Amniotic stem cell (primary cell): ENCODE measurements at places on chromosomes 12 and 14.

GRCh38 chr14:92493492-92493891, 20.1 kb upstream of the RIN3 start:
- DNase-seq = no peak

GRCh38 chr14:60278350-60278749, 29.3 kb downstream of the PPM1A start:
- no peak for DNase-seq

DNA sequence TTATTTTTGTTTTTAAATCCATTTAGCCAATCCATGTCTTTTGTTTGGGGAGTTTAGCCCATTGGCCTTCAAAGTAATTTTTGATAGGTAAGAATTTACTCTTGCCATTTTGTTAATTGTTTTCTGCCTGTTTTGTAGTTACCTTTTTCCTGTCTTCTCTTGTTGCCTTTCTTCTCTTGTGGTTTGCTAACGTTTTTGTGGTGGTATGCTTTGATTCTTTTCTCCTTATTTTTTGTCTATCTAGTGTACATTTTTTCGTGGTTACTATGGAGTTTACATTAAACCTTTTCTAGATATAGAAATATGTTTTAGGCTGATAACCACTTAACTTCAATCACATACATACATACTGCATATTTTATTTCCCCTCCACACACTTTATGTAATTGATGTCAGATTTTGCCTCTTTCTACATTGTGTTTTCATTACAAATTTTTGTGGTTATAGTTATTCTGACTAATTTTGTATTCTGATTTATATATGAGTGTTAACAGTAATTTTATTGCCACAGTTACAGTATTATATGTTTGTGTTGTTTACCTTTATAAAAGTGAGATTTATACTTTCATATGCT, 19.2 kb upstream of the PPP1R12A start:
- no peak for DNase-seq

GRCh38 chr12:12936983-12937491, 14.9 kb downstream of the GPRC5D start:
- DNase-seq = no peak

GRCh38 chr14:47167402-47167801, 508.0 kb downstream of the MDGA2 start:
- no peak for DNase-seq

DNA sequence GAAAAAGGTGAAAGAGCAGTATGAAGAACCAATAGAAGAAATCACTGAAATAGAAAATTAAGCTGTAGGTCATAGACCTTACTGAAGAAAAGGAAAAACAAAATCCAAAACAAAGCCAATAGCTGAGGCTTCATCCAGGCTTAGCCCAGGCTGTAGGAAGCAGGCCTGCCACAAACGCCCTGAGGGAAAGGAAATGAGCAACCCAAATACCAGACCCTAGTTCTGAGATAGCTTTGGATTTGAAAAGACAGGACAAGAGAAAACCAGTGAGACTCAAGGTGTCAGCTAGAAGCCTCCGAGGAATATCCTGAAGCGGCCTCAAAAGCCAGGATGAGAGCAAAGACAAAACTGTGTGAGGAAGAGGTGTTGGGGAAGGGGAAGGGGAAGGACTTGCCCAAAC, 79.2 kb downstream of the FERMT2 start:
- no peak for DNase-seq

GRCh38 chr12:119781804-119782203, 95.3 kb downstream of the CIT start:
- DNase-seq = no peak

DNA sequence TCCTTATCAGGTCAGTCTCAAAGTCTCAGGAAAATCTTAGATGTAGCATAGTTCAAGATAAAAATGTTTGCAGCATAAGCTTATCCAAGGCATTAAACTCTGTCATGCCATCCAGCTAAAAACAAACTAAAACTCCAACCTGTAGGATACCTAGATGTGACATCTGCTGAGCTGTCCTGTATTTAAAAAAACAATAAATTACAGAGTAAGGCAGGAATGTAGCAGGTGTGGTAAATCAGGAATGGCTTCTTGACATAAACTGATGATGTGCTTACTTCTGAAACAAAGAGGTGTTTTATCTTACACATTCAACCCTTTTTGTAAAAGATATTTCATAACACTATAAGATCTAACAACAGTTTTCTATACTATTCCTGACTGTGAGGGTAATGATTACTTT, 30.6 kb upstream of the DLGAP5 start:
- DNase-seq = no peak

- no peak for DNase-seq
Observed at GRCh38 chr12:109630815-109631214, 57.2 kb downstream of the MVK start.

DNA sequence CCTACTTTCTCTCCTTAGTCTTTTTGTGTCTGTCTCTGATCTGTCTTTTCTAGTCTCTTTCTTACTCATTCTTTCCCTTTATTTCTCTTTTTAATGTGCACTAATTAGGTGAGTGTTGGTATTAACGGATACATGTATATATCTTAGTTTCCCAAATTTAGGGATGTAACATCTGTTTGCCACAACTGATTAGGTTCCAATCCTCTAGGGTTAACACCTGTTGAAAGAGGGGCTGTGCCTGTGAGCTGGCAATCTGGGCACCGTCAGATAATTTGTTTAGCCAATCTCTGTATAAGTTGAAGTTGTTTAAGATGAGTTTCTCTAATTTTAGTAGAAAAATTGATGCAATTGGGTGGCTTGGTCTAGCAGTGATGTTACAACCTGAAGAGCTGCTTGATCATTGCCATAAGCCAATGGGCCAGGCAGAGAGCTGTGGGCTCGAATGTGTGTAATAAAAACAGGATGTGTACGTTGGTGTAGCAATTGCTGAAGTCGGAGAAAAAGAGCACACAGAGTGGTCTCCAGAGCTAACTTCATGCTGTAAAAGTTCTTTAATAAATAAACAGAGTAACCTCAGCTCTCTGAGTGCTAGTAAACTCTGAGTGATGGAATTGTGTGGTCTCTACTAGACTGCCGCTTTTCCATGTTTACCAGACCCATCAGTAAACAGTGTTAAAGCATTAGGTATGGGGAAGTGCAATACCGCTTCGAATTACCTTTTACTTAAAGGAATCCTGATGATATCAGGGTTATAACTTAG, 18.3 kb upstream of the LYZ start:
- no peak for DNase-seq

DNA sequence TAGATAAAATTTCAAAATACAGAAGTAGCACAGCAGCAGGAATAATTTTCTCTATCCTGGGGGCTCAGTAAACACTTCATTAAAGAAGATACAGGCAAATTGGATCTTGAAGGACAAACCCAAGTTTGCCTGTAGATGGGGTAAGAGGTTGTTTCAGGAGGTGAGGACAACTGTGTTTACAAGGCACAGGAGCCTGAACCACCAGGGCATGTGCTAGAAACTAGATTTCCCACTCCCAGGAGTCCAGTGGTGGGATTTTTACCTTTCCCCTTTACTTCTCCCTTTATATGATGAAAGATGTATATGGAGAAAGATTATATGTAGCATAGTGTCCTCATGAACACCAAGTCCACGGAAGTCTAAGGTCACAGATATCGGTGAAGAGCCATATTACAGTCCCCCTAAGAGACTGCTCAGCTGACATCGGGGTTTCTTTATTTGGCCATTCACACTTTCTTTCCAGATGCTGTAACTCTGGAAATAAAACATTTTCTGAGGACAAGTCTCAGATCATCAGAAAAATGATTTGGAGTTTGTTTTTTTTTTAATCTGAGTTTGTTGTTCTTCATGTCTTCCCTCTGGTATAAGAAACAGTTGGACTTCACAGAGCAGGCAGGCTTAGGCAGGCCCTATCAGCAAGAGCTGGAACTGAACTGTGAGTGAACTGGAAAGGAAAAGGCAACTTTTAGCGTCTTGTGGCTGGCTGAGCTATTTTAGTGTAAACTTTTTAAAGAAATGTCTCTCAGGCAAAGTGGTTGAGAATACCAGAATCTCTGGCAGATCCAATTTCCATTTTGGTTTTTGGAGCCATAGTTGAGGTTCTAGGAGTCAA, 8.0 kb upstream of the EVL start:
- DNase-seq = no peak

DNA sequence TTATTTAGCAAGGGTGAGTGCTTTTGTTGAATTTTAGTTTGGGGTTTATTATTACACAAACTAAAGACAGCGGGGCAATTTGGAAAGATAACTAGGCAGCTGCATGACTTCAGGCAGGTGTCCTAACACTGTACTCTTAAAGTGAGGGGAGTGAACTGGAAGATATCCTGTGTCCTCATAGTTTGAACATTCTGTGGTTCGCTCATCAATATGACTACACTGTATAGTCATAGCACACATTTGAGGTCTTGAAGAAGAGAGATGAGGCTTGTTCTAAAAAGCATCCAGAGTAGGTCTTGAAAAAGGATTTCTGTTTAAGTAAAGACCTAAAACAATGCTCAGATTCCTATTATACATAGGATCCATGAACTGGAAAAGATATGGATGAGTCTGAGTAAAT, 1.7 kb upstream of the MAP3K9 start:
- DNase-seq = no peak

DNA sequence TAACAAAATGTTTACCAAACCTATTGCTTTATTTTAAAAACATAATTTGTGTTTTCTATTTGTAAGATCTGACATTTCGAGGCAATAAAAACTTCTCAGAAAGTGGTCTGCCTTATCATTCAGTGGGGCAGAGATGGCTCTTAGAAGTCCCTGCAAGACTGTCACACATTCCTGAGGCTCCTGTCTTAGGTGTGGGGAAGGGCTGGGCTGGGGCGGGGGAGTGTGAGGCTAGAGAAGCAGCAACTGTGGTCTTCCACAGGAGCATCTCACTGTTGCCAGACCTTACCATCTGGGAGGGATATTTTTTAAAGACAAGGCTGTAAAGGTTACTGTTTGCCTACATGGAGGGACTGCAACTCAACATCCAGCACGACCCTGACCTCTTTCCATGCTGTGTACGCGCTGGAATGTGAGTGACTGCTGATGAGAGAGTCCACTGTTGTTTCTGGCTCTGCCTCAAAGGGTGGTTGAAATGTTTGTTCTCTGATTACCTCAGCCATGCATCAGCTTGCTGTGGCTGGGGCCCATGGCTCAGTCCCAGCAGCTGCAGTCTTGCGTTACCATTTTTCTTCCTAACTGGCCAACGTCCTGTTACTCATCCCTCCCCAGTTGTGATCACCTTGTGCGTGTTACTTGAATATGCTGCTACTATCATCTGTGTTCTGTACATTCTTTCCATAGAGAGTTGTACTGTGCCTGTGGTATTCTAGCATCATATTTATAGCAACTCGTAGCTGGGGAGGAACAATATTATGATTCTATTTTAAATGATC, 12.4 kb downstream of the ERG28 start:
- peak; percentile 86 for DNase-seq

DNA sequence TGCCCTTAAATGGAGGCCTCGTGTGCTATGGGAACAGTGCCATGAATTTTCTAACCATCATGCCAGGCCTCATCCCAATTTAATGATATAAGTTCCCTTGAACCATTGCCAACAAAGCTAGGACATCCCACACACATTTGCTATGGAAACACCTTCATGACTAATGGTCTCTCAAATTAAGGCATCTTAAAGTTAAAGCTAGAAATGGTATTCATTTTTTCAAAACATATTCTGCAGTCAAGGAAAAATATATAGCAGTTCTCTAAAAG, 117.3 kb downstream of the BTG1 start:
- DNase-seq = no peak

GRCh38 chr12:124395284-124395752, 100.4 kb downstream of the RFLNA start:
- DNase-seq = no peak

GRCh38 chr14:37723515-37723914, 128.1 kb downstream of the TTC6 start:
- DNase-seq = no peak

DNA sequence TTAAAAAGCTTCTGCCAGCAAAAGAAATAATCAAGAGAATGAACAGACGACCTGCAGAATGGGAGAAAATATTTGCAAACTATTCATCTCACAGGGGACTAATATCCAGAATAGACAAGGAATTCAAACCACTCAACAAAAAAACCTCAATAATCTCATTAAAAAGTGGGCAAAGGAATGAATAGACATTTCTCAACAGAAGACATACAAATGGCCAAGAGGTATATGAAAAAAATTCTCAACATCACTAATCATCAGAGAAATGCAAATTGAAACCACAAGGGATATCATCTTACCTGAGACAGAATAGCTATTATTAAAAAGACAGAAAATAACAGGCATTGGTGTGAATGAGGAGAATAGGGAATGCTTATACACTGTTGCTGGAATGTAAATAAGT, 270.0 kb downstream of the DACT1 start:
- DNase-seq = no peak

DNA sequence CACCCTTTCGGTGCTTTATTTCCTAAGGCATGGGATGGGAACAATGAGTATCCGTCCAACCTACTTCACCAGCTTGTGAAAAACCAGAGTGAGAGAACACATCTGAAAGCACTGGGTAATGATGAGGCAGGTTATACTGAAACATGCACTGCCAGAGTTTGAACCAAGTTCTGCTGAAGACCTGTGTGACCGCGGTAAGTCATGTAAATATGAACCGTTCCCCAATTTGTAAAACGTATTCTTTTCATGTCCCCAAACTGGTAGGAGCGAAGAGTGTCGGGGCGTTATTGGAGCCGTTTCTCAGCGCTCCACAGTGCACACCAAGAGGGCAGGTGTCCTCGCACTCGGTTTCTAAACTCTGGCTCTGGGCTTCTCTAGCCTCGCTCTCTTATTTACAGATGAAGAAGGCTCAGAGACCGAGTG, 788 bp upstream of the NGDN start:
- no peak for DNase-seq

GRCh38 chr12:115305867-115306266, 621.9 kb upstream of the TBX3 start:
- DNase-seq = no peak

GRCh38 chr14:105269405-105269804, 21.1 kb downstream of the BTBD6 start:
- no peak for DNase-seq

DNA sequence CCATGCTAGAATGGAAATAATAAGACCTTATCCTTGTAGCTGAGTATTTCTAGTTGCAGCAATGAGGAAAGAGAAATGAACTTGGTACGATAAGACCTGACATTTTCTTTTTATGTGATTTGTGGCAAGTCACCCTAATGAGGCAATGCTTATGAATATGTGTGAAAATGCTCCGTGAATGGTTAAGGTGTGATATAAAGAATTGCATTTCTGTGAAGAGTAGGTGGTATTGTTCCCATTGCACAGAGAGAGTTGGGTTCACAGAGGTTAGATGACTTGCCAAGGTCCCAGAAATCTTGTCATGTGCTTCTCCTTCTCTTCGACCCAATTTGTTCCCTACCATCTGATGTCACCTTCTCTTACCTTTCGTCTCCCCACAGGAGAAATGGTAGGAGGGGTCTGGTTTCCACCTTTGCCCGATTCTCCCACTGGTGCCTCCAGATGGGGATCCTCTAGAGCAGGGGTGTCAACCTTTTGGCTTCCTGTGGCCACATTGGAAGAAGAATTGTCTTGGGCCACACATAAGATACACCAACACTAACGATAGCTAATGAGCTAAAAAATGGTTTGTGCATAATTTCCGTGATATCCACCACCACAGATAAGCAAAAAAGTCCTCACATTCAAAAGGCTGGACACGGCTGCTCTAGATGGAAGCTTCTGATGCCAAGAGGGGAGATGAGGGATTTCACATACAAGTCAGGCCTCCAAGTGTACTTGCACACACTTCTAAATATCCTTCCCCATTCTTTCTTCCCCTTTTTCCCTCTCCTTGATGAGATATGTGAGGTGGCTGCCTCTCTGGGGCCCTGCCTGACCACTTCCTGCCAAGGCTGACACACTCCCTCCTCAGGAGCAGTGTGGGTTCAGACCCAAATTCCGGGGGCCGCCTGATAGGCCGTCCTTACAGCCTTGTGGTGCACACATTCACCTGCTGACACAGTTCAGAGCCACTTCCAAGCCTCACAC, 96.1 kb downstream of the PLXNC1 start:
- no peak for DNase-seq
